ENCODE measurements at places on chromosomes 6 and 20.
A peak's percentile ranks its signal among the peaks of the same experiment; 100 is the strongest.

DNA sequence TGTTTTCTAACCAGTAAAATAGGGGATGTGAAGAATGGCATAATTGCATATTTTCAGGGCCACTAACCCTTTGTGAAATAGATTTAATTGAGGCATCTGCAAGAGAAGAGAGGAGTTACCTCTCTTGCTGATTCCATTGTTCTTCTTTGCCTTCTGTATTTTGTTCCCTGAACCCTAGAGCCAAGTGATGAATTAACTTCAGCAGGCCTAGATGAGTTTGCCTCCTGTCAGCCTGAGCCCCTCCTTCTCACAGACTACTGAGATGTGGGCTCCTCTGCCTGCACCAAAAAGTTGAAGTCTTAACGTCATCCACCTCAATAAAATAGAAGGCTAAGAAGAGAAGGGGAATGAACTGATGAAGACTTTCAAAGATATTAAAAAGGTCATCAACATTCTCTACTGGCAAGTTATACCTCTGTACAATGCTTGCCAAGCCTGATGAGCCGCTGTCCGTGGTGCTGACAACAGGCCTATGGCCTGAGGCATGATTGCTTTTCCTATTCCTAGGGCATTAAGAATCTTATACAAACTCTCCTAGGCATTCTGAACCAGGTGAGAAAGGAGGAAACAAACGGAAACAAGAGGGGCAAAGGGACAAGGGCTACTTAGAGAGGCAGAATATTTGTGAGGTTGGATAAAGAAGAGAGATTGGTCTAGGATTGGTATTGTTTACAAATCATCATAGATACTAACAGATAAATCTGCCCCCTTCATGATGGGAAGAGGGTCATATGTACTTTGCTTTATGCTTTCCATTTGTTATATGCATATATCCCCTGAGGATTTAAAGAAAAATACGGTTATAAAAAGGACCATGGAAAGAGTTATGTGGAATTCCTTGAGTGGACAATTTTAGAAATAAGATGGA lies 46.8 kb downstream of the CD24 start:
- DNase-seq: peak; percentile 31

- DNase-seq: no peak
These were observed 39.8 kb downstream of the HIVEP1 start for GRCh38 chr6:12051861-12052368.

DNA sequence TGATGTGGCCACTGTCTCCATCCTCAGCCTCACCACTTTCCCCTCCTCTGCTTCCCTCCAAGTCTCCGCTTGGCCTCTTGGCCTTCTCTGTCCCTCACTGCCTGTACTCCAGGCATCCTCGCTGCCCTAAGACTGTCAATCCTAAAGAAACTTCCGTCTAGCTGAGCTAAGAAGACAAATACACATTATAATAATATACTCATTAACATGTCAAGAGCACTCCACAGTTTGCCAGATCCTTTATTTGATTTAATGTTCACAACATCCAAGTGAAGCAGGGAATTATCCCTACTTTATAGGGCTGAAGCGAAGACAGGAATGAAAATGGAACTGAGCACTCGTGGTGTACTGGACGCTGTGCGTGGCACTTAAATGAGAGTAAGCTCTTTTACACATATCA lies 72.4 kb upstream of the SLC22A23 start:
- no peak for DNase-seq

GRCh38 chr6:135258970-135259369 lies 77.9 kb downstream of the MYB start:
- DNase-seq: no peak

DNA sequence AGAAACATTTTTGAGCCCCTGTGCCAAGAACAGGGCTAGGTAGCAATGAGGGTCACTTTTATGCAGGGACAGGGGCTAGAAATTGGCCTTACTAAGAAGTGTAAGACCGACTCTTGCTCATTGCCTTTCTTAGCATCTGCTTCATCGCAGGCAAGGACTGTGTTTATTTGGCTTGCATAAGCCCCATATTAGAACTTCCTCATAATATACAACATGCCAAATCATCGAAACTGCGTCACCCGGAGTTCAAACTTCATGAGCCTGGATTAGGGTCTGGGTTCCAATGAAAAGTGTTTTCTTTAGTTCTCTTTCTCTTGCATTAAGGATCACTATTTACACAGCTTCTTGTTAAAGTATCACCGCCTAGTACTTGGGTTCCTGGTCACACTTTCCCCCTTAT lies 977 bp upstream of the SMAP1 start:
- no peak for DNase-seq

GRCh38 chr6:141744194-141744925 lies 388.4 kb upstream of the GJE1 start:
- DNase-seq: no peak

GRCh38 chr6:92977018-92977417 lies 442.3 kb downstream of the EPHA7 start:
- DNase-seq: no peak

DNA sequence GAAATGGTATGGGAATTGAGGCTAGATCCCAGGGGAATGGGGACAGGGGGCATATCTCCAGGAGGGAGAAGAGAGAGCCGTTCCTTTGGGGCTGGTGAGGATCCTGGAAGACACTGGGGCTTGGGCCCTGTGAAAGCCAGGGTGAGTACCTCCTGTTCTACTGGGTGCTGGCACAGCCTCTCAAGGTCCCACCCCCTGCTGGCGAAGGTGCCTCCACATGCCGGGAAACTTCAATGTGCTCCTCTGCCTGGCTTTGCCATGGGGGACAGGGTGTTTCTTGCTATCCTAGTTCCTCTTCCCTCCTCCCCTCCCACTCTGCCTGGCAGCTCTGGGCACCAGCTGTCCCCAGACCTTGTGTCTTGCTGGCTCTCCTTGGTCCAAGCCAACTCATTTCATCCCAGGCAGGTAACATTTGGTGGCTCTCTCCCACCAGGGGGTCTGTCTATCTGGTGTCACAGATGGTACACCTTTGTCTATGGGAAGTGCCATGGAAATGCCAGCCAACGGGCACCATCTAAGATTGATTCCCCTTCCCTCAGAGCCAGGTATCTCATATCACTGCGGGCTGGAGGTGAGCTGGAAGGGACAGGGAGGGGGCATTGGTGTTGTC lies 56.8 kb downstream of the MDGA1 start:
- DNase-seq: no peak

DNA sequence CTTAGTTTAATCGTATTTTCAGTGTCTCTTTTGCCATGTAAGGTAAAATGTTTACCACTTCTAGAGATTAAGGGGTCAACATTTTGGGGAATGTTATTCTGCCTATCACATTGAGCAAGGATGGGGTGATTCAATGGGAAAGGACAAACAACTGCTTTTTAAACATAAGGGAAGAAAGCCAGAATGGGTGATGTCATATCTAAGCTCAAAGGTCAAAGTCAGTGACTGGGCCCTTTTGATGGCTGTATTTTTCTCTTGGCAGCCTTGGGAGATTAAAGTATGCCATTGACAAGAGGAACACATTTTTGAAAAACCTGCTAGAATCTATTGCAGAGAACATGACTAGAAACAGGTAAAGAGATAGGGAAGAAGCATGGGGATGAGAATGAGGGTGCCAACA lies 477.3 kb upstream of the IRAK1BP1 start:
- DNase-seq: no peak

GRCh38 chr20:35635652-35636051 lies 20.0 kb downstream of the SPAG4 start:
- no peak for DNase-seq

DNA sequence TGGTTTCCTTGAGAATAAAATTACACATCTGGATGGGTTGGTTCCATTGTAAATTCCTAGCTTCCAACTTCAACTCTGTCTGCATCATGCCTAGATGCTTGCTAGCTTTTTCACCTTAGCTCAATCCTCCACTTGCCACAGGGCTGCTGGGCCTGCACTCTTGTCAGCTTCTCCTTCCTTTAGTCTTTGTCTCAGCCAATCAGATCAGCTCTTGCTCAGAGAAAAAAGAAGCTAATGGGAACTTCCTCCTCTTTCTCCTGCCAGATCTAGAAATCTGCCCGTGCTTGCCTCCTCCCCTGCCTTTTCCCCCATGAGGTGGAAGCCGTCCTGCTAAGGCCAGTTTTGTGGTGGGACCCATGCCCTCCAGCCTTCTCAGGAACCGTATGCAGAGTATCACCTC lies 18.5 kb downstream of the RAE1 start:
- DNase-seq: no peak

DNA sequence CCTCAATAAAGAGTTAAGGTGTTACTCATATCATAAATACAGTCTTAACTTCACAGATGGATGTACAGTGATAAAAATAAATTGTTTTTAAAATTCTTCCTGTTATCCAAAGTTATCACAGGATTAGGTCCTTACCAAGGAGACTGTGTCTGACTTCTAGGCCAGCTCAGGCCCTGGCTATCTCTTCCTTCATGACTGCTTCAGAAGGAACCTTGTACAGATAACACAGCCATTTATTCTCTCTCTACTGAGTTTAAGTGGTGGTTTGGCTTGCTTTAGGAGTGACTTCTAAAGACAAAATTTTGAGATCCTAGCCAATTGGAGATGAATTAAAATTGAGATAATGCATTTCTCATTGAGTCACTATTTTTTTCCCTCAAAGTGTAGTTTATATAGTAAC lies 40.8 kb upstream of the RNF182 start:
- no peak for DNase-seq

- DNase-seq: no peak
These were observed 5.9 kb downstream of the CST1 start for GRCh38 chr20:23744817-23745216.

- no peak for DNase-seq
These were observed 274.9 kb downstream of the RFPL4B start for GRCh38 chr6:112622036-112622435.

DNA sequence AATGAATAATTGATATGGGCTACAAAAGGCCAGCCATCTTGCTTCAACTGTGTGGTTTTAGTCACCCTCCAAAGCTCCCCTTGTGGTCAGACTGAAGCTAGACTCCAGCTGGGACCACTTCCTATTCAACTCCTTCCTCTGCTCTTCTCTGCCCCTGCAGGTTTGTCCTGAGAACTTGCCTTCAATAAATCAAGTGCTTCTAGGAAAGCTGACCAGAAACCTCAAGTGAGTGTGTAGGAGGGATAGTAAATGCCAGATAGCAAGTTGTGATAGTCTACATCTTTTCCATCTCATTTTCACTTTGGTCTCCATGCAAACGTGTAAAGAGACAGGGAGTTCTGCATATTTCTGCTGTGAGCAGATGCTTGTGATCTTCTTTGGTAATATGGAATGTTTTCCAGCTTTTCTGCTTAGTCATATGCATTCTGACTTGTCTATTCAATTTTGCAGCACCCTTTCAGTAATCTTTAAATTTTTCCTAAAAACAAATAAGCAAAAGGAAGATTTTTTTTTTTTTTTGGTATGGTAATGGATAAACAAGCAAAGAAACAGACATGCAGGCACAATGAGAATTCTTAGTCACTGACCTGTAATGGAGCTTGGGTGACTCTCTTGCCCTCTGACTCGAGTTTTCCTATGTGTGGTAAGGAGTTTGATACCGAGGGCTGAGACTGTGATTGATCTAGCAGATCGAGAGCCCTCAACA lies 201.3 kb upstream of the BTBD3 start:
- peak; percentile 39 for DNase-seq

DNA sequence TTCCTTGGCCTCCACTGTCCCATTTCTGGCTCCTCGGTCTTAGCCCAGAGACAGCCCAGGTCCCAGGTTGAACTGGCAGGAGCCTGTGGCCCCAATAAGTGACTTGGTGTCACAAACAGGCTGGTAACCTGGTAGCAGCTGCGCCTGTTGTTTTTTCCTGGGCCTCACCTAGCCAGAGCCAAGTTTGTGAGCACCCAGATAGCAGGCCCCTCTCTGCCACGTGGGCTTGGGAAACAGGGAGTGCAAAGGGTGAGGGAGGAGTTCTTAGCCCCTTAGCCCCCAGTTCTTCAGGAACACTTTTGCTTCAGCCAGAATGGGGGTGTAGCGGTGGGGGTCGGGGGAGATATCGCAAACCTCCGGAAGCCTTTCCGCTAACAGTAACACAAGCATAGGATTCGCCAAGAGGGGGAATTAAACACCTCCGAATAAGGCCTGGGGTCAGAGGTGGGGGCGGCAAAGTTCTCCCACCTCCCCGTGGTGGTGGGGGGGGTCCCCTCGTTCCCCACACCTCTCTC lies 760 bp downstream of the C6orf132 start:
- no peak for DNase-seq

DNA sequence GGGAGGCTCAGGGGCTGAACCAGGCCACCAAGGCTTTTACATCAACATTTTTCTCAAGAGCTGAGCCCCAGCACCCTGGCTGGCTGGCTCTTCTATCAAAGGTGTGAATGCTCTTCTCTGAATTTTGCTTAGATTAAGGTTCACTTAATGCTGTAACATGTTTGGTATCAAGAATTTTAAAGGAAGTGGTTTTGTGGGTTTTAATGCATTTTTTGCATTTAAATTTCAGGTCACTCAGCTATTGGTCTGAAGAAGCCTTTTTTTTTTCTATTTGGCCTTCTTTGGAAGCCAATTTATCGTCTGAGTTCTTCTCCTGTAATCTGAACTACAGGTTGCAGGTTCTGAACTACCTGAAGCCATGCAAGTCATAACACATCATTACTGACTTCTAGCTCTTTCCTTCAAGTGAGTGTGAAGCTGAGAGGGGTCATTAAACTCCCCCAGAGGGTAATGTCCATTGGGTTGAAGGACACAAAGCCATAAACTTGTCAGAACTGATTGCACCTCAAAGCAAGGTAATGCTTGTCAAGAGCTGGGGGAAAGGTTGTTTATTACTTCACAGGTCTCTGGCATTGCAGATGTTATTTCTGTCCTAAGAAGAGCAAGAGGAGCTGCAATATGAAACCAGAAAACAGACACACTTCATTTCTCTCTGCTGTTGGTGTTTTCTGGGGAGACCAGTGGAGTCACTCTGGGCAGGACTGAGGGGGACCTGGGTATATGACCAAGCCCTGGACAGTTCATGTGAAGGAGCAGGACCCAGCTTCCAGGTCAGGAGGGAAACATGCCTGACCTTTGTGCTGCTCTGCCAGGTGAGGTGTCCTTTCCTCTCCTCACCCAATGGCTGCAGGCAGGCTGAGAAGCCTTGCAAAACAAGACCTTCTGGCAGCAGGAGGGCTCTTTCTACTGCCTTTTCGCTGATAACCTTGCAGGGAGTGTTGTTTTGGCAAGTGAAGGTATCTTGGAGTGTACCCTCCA lies 26.1 kb upstream of the NEDD9 start:
- DNase-seq: no peak

- DNase-seq: peak; percentile 88
These were observed at the start of gene CDH22 for GRCh38 chr20:46308258-46309157. Gene CDH22, minus strand, starts transcription at chr20:46308498. Its CDS starts 57,204 bp downstream, at chr20:46251294.

- DNase-seq: no peak
These were observed 5.6 kb downstream of the PIM1 start for GRCh38 chr6:37175332-37176267.

DNA sequence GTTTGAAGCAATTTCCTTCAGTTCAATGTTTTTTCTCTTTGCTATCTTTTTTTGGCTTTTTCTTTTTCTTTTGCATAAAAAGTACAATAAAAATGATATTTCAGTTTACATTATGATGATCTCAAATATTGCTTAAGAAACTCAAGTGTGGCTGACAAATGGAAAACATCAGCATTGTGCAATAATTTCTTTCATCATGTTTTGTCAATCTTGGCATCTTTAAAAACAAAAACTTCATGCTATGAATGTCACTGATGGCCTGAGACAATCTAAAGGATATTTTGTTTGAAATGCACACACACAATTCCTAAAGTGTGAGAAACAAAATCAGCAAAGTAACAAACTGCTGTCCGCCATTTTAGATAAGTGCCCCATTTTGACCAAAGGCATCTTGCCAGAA lies 13.9 kb upstream of the MTCL3 start:
- no peak for DNase-seq

Data from T47D (cell line).